Endothelial cell of umbilical vein (primary cell): ENCODE measurements at places on chromosomes 7 and 10. TPM values are rescaled to one million over a fixed set of nuclear protein-coding genes. Genes with fewer than 3 reads are reported as not detected.
A peak's percentile ranks its signal among the peaks of the same experiment; 100 is the strongest.

DNA sequence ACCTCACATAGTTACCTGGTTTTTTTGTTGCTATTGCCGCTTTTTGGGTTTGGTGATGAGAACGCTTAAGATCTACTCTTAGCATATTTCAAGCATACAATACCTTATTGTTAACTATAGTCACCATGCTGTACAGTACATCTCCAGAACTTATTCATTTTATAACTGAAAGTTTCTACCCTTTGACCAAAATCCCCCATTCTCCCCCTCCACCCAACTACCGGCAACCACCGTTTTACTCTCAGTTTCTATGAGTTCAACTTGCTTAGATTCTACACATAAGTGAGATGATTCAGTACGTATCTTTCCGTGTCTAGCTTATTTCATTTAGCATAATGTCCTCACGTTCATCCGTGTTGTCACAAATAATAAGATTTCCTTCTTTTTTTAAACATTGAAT is 86.7 kb upstream of the IL6 start:
- no peak for DNase-seq

GRCh38 chr7:114703677-114704076 is 218.2 kb upstream of the MDFIC start:
- DNase-seq = peak; percentile 3

- DNase-seq = no peak
Observed at GRCh38 chr7:94406696-94407095, 12.0 kb downstream of the COL1A2 start.

DNA sequence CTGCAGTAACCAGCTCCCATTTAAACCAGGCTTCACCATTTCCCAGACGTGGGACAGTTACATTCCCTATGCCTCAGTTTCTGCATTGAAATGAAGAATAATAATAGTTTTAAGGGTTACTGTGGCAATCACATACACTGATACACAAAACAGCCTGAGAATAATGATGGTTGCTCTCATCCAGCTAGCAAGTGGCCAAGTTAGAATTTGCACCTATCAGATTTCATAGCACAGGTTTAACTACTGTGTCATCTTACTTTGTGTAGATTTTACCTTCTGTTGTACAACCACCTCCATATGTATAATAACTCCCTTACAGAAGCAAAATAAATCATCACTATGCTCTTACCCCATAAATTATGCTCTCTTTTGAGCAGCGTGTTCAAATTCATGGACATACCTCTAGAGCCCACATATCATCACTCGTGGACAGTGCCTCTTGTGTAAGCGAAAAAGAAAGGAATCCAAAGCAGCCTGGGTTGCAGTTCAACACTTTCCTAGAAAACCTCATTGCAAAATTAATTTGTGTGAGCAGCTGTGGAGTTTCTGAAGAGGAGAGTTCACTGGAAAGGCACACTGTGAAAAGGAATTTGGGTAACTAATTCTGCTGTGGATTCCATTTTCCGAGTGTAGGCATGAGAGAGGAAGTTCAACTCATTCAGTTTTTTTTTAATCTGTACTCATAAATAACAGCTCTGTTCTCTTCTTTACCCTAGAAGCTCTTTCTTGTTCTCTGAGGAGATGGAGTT is 492.5 kb downstream of the ARL4A start:
- DNase-seq = no peak

GRCh38 chr10:119602241-119603095 is 5.7 kb upstream of the TIAL1 start:
- DNase-seq = peak; percentile 38

The CAMK1D gene
- total RNA-seq = 1.1 and 4.2 TPM in 2 replicates
